ENCODE measurements at places on chromosomes 11 and 22.
A peak's percentile ranks its signal among the peaks of the same experiment; 100 is the strongest.

- no peak for DNase-seq
Measured at GRCh38 chr11:70060611-70061293, 17.4 kb upstream of the ANO1 start.

GRCh38 chr11:109510316-109510715 lies 88.3 kb downstream of the C11orf87 start:
- no peak for DNase-seq

DNA sequence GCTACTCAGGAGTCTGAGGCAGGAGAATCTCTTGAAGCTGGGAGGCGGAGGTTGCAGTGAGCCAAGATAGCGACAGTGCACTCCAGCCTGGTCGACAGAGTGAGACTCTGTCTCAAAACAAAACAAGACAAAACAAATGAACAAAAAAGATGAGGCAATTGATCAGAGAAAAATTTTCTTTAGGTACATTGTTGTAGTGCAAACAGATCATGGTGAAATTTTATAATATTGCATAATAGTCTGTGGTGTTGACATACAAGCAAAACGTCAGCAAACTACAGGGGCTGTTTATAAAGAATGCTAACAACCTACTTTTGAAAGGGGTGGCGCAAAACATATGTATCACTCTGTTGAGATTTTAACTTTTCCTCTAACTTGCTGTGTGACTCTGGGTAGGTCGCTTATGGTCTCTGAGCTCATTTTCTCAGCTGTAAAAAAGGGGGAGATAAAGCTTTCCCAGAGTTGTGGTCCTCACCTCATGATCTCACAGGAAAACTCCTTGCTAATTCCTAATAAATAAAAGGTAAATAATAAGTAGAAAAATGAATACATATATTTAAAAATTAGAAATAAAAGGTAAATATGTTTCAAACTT lies 64.8 kb upstream of the NUP160 start:
- no peak for DNase-seq

DNA sequence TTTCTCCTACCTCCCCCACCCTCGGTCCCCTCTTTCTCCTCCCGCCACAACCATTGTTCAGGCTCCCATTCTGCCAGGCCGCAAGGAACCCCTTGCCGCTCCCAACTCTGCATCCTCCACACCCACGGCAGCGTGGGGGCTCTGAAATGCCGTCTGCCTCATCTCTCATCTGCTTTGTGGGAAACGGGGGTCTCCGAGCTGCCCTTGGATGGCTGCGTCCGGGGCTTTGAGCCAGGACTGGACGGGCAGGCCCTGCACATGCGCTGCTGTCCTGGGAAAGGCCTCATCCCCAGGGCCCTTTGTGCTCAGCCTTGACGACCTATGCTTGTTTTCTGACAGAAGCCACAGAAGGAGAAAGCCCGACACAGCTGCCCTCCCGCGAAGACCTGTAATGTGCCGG lies 8.5 kb downstream of the CRELD2 start:
- no peak for DNase-seq

GRCh38 chr11:69817265-69818230 lies 1.7 kb downstream of the FGF3 start:
- no peak for DNase-seq

- DNase-seq = no peak
Measured at GRCh38 chr11:120352405-120352804, 16.2 kb downstream of the ARHGEF12 start.

GRCh38 chr11:124277804-124278203 lies 21.6 kb downstream of the OR8G5 start:
- DNase-seq = peak; percentile 8

- no peak for DNase-seq
Measured at GRCh38 chr11:66334605-66335442, 1.4 kb downstream of the RIN1 start.

- DNase-seq = no peak
Measured at GRCh38 chr22:34688825-34689224, 377.1 kb upstream of the ISX start.

DNA sequence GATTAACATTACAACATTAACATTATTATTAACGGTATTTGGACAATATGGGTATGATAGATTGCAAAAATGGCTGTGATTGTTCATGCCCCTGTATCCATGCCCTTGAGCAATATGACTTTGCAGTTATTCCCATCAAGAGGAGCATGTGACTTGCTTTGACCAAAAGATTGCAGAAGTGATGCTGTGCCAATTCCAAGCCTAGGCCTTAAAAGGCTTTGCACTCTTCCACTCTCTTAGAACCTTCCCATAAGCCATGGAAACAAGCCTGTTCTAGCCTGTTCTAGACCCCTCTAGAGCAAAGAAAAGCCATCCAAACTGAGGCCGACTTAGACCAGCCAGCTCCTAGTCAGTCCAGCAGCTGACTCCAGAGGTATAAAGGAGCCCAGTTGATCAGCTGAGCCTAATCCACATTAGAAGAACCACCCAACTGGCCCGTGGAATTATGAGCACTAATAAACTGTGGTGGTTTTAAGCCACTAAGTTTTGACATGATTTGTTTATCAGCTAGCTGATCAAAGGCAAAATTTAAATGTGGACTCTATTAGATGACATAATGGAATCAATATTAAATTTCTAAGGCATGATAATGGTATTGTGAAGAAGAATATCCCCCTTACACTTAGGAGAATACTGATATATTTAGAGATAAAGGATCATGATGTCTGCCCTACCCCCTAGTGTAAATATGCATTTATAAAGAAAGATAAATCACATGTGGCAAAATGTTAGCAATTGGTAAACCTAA lies 28.6 kb downstream of the RAB30 start:
- DNase-seq = no peak

DNA sequence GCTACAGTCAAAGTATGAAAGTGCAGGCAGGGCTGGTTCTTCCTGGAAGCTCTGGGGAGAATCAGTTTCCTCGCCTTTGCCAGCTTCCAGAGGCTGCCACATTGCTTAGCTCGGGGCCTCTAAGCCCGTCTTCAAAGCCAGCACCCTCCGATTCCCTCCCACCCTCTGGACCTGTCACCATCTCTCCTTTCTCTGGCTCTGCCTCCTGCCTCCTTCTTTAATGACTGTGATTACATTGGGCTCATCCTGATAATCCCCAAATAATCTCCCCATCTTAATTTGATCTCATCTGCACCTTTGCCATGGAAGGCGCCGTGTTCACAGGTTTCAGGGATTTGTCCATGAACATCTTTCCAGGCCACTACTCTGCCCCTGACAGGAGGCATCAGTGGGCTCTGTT lies 42.5 kb downstream of the MCM5 start:
- DNase-seq = no peak

DNA sequence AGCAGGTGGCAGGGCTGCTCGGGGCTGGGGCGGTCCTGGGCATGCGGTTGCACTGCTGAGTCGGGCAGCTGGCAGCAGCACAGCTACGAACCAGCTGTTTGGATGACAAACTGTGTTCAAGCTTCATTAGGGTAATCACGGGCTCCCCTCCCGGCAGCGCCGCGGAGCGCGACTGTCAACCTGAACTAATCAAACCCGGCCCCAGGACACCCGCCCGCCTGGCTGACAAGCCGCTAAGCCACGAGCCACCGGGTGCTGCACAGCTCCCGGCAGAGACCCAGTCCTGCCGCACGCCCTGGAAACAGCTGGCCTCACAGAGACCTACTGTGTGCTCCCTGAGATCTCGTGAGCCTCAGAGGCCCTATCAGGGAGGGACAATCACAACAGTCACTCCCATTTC lies 60.6 kb upstream of the TCF20 start:
- DNase-seq = no peak

- DNase-seq = no peak
Measured at GRCh38 chr22:23291806-23292452, 111.6 kb downstream of the BCR start.

DNA sequence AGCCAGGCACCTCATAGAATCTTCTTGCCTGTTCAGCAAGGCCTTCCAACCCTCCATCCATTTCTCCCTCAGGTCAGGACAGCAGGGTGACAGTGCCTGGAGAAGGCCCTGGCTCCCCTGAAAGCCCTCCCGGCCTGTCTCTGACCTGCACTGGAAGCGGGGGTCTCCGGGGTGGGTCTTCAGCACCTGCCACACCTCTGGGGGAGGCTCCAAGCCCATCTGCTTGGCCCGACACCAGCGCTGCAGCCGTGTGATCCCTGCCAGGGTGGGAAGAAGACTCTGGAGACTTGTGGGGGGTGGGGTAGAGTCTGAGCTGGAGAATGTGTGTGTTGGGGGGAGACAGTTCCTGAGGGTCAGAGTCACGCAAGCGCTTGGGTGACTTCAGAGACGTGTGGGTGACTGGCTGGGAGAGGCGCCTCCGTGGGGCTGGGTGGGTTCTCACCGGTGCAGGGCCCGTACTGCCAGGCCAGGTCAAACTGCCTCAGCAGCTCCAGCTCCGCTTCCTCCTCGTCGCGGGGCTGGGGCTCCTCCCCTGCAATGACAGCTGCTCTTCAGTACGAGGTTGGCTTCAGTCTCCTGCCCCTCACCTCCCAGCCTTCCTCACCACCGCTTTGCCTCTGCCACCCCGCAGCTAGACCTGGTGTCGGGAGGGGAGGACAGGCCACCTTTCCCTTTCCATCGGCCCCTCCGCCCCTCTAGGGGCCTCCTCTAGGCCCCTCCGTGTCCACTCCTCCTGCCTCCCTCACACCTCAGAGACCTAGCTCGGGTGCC lies 615 bp downstream of the POLD4 start:
- DNase-seq = no peak

- DNase-seq = no peak
Measured at GRCh38 chr11:73598719-73599379, 937 bp upstream of the FAM168A start.

GRCh38 chr11:62854825-62855570 lies 15.6 kb upstream of the WDR74 start:
- DNase-seq = no peak

GRCh38 chr22:25169278-25170031 lies 30.2 kb upstream of the CRYBB3 start:
- DNase-seq = no peak

DNA sequence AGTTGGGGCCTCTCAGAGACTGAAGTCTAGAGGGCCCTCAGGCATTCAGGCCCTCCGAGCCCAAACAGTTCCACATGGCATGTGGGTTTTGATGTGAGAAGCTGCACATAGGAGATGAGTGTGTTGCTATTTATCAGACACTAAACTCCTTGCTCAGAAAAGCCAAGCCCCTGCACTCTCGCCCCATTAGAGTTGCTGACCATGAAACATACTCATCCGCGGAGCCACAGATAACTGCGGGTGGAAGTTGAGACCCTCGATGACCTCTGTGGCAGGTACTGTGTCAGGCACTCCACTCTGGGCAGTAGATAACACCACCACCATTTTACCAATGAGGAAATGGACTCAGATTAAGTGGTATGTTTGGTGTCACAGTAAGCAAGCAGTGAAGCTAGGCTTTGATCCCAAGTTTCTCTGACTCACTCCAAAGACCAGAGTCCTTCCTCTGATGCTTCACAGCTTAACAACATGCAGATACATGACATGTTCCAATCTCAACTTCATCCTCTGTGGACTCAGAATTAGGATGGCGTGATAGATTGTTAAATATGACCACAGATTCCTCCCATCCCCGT lies 202.1 kb downstream of the ADAMTS15 start:
- DNase-seq = no peak

DNA sequence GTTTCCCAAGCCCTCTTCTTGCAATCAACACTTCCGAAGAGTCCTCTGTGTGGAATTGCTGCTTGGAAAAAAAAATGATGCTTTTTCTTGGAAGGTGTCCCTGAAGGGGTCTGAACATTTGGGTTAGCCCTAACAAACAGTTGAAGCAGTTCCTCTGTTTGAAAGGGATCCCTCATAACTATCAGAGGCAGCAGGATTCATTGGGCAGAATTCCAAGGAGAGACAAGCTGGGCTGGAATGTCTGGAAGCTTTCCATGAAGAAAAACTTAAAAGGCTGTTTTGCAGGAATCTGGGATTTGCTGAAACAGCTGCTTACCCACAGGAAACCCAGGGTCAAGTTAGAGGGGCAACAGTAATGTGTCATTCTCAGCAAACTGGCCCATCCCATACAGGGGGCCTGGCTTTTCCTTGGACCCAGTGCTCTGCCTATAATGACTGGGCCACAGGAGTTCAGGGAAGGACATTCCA lies 3.1 kb downstream of the CSNK2A3 start:
- no peak for DNase-seq

- no peak for DNase-seq
Measured at GRCh38 chr22:30989474-30989873, 20.4 kb downstream of the TUG1 start.

GRCh38 chr11:2109541-2110019 lies 29.6 kb downstream of the IGF2 start:
- DNase-seq = no peak

DNA sequence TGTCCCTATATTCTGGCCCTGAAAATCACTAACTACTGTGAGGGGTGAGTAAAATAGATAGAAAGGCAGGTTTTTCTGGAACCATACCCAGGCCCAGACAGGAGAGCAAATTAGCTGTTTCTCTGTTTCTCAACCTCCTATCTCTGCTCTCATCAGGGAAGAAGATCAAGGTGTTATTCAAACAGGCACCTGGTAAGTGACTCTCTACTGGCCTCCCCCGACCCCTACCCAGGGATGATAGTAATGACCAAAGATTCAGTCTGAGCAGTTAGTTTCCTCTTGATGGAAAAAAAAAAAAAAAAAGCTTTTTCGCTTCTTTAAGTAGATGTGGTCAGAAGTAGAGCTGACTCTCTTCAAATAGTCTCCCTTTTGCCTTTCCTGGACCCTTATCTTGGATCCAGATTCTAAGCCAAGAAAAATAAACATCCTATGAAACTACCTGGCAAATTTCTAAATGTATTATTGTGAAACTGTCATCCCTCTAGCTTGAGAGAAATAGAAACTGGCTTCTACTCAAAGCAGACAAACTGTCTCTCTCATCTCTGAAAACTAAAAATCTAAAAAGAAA lies 9.9 kb downstream of the LRRC4C start:
- DNase-seq = no peak

DNA sequence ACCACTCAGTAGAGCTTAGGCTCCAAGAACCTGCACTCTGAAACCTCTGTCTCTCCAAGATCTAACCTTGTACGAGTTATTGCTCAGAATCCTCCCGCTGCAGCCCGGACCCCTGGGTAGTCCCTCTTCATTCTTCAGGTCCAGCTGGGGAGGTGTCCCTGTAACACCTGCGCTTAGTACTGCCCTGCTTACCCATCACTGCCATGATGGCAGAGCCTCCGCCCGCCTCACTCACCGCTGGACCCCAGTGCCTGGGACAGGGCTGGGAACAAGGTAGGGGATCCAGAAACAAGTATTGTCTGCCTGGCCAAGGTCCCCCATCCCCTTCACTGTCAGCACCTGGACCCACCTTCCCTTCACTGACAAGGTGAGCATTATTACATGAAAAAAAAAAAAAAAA lies 50.3 kb downstream of the THAP12 start:
- no peak for DNase-seq
